ENCODE measurements at places on chromosomes 2 and 18.

GRCh38 chr2:20178666-20179465, 46.1 kb downstream of the SDC1 start:
- no peak for DNase-seq

GRCh38 chr18:58776084-58776483, 88.6 kb upstream of the ZNF532 start:
- no peak for DNase-seq

DNA sequence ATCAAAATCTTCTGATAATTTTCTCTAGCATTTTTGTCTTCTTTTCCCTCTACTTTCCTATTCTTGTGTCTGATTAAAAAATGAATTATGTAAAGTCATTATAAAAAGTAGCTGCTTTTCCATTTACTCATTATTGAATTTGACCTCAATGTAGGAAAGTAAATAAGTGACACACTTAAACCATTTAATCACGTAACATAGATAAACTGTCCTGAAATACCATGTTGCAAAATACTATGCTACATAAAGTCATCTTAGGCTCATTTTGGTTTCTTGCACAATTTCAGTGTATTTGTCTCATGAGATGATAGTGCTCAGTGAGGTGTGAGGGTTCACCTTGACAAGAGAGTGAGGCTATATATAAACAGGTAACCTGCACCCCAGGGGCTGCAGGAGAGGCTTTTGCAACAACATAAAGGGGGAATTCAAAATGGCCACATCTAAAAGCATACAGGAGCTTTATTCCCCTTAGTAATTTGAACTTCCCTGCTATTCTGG, 502.7 kb downstream of the RNF144A start:
- no peak for DNase-seq

GRCh38 chr2:113169586-113169985, 4.2 kb upstream of the PSD4 start:
- no peak for DNase-seq

- no peak for DNase-seq
These were observed 12.3 kb downstream of the PAX8 start for GRCh38 chr2:113266431-113266830.

DNA sequence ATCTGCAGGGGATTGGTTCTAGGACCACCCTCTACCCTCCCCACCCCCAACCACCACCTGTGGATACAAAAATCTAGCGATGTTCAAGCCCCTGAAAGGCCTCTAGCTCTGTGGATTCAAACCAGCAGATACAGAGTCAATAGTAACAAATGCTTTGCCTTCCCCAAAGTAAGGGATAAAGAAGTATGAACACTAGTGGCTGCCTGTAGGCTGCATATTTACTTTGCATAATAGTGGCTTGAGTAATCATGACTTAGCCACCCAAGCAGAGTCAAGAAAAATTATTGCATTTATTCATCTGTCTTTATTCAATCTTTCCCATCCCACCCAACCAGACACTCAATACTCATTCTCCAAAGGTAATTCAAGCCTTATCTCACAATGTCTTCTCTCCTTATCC, 43.8 kb downstream of the SOCS6 start:
- no peak for DNase-seq

- DNase-seq, result no peak
These were observed 153.5 kb upstream of the NFATC1 start for GRCh38 chr18:79242246-79242645.

DNA sequence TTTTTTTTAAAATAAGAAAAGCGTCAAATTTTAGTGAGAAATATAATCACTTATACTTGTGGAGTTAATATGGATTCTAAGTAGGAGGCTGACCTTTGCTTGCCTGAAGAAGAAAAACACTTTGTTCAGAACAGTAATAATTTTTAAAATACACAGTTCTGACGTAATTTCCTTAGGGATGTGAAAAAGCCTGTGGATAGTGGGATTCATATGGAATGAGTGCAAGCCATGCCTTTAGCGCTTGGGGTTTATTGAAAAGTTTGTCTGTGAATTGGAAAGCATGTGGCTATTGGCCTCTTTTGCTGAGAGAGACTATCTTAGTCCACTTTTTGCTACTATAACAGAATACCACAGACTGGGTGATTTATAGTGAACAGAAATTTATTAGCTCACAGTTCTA, 151.3 kb downstream of the CCDC85A start:
- DNase-seq, result no peak

- DNase-seq, result peak; percentile 3
These were observed 348.6 kb downstream of the DLGAP1 start for GRCh38 chr18:4106407-4107033.

DNA sequence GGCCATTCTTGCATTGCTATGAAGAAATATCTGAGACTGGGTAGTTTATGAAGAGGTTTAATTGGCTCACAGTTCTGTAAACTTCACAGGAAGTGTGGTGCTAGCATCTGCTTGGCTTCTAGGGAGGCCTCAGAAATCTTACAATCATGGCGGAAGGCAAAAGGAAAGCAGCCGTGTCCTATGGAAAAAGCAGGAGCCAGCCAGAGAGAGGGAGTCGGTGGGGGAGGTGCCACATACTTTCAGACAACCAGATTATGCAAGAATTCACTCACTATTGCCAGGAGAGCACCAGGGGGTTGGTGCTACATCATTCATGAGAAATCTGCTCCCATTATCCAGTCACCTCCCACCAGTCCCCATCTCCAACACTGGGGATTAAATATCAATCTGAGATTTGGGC, 64.1 kb downstream of the CPS1 start:
- no peak for DNase-seq

Data from A549 (cell line).